ENCODE measurements at places on chromosomes 11 and 22.
A peak's percentile ranks its signal among the peaks of the same experiment; 100 is the strongest.

DNA sequence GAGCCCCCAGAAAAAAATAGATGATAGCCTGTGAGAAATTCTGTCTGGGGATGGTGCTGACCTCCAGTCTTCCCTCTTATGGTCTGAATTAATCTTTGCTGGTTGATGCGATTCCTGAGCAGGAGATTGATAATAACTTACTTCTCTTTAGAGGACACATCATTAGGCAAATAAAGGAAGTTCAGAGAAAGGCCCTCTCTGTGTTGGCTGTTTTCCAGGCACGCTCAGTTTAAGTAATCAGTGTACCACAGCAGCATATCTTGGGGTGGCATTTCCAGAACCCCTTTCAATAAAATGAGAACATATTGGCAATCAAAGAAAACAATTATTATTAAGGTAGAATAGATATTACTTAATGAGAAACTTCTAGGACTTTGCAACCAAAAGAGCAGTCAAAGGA, 1129.3 kb upstream of the RAG2 start:
- DNase-seq: no peak

GRCh38 chr22:19530751-19531150, 6.5 kb upstream of the CLDN5 start:
- DNase-seq: no peak

- DNase-seq: no peak
These were observed 275.7 kb downstream of the ST3GAL4 start for GRCh38 chr11:126630893-126631798.

DNA sequence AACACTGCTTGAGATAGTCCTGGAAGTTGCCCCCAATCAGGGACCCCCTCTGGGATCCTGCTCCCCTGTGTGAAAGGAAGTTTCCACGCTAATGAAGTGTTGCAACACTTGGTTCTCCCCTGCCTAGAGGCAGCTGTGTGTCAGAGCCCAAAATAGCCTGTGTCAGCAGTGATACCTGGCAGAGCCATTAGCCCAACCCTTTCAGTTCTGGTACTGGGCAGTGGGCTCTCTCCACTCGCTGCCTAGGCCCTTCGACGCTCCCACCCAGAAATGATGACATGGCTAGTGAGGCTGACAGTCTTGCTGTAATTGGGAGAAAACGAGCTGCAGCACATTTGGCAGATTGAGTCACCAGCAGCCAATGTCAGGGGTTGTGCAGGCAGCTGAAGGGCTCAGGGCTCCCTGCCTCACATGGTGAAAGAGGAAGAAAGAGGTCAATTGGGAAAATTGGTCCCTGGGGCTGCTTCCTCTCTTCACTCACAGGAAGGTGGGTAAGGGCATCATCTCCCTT, 1.4 kb upstream of the NXF1 start:
- DNase-seq: no peak

DNA sequence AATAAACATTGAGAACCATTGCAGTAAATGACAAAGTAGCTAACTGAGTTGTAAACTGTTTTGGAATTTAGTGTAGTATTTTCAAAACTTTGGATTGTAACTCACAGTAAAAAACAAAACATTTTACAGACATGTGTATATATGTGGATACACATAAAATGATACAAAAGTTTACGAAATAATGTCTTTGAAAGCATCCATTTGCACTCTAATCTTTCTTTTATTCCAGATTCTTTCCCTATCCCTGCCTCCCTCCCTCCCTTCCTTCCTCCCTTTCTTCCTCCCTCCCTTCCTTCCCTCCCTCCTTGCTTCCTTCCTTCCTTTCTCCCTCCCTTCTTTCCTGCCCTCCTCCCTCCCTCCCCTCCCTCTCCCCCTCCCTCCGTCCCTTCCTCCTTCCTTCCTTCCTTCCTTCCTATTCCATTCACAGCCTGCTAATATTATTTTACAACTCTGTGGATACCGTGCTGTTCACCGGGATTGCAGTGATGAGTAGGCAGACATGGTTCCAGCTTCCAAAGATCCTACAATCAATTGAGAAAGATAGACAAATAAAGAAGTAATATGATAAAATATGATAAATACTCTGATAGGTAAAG, 3.5 kb downstream of the RRM1 start:
- no peak for DNase-seq

- DNase-seq: no peak
These were observed 3.7 kb upstream of the PGGHG start for GRCh38 chr11:285021-285893.

- no peak for DNase-seq
These were observed 4.3 kb downstream of the MED15 start for GRCh38 chr22:20511578-20512229.

DNA sequence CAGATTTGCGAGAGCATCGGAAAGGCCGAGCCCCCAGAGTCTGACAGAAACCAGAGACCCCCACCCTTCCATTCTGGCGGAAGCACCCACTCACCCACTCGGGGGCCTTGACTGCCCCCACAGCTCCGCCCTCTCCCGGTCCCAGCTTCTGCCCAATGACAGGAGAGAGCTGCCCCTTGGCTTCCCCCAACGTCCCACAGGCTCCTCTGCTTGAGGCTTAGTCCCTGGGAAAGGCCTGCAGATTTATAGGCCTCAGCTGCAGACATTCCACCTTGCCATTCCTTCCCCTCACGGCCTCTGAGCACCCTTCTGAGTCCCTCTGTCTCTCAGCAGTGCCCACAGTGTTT, 125.0 kb upstream of the NCAM1 start:
- DNase-seq: no peak

DNA sequence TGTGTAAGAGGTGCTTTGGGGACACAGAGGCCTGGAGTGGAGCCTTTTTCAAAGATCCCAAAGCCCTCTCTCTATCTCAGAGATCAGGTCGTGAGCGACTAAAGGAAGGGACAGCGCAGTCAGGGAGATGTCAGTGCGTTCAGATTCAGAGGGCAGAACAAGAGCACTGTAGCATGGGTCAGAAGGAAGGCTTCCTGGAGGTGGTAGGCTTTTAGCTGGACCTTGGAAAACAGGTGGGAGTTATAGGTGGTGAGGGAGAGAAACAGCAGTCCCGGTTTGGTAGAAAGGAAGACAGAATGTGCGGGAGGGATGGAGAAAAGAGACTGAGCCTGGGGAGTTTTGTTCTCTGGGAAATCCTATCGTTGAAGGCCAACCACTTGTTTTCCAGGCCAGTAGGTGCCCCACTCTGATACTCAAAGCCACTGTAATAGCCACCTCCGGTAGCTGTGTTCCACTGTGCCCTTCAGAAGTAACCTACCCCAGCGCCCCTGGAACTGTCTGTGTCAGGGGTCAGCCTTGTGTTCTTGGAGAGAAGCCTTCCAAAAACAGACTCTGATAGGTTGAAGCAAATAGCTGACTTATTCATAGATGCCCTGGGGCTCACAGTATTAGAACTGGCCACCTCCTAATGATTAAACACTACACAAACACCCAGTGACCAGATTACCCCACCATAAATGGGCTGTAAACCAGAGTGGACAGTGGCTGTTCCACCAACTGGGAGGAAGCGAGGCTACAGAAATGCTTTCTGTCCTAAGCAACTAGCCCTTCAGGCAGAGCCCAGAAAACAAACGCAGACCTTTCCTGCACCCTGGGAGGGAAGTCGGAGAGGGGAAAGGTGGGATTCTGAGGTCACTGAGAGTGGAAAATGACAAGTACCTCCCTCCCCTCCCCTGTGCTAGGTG, 157.7 kb downstream of the DBX1 start:
- DNase-seq: no peak

GRCh38 chr11:62324731-62325556, 12.3 kb upstream of the ASRGL1 start:
- peak; percentile 84 for DNase-seq

DNA sequence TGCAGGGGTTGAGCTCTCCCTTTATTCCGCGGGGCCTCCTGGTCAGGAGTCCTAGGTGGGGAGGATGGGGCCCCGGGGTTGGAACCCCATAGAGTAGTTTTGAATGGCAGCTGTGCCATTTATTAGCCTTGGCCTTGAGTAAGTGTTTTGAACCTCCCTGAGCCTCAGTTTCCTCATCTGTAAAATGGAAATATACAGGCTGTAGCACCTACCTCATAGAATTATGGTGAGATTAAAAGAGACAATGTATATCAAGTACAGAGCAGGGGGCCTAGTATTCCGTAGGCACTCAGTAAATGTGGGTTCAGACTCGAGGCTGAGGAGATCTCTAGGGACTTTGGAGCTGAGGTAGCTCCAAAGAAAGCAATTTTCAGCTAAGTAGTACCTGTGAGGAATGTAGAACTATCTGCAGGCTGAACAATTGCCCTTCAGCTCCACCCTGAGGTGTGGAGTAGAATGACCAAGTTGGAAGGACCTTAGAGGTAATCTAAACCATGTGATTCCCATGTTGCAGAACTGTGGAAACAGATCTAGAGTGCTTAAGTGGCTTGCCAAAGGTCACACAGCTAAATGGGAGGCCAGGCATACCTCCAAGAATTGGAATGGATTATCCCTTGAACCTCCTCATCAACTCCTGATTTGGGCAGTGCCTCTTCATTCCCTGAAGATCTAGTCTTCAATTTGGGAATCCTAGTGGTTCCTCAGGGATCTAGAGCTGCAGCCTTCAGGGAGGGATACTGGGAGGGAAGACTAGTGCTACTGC, 682 bp downstream of the PGAP2 start:
- DNase-seq: no peak

DNA sequence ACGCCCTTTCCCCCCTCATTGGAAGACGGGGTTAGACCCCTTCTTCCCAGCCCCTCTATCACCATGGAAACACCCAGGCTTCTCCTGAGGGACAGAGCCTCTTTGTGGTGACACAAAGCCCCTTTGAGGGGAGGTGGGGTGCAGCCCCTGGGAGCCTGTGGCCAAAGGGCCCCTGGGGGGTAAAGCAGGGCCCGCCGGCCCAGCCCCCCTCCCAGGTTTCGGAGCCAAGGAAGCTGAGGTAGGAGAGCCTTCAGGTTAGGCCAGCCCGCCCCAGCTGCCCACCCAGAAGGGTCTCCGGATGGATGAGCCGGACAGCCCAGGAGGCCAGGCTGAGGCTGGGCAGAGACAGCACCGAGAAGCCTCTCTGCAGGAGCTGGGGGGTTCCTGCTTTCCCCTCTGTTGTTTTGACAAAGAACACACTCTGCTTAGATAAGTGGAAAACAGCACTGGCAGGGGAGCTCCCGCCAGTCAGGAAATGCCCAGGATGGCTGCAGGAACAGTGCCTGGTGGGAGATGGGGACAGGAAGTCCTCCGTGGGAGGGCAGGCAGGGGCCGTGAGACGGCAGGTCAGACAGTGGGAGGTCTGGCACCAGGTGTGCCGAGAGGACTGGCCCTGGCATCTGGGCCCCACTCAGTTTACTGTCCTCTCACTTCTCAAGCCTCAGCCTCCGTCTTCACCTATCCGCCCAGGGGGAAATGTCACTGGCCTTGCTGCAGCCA, 18.2 kb downstream of the ARVCF start:
- no peak for DNase-seq

- no peak for DNase-seq
These were observed 57.4 kb upstream of the ARHGAP42 start for GRCh38 chr11:100629671-100630070.

DNA sequence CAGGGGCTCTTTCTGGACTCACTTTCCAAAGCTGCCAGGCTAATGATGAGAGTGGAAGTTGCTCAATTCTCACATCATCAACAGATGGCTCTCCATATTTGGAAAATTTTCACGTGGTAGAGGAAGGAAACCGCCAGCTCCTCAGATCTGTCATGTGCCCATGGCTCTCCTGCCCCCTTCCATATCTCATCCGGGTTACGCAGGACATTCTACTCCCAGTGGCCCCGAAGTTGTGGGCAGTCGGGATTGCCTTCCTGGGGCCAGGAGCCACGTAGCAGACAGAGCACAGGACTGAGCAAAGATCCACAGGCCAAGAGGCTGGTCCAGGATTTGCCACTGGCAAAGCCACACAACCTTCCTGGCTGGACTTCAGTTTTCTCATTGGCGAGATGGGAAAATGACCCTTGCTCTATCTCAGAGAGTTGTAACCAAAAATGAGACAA, 38.8 kb downstream of the RPUSD4 start:
- no peak for DNase-seq

DNA sequence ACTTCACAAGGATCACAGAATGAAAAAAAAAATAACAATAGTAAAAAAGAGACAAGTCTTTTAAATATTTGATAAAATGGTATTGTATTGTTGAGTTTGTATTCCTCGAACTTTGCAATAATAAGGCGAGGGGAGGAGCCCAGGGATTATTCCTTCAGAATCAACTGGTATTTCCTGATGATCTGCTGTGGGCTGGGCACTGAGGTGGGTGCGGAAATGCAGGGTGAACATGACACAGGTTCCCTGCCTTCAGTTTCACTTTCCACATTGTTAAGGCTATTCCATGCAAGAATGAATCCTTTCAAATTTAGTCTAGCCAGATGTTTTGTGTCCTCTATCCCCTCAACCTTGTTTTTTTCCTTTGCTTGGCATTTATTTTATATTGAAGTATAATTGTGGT, 2.1 kb upstream of the EIF3M start:
- DNase-seq: no peak

DNA sequence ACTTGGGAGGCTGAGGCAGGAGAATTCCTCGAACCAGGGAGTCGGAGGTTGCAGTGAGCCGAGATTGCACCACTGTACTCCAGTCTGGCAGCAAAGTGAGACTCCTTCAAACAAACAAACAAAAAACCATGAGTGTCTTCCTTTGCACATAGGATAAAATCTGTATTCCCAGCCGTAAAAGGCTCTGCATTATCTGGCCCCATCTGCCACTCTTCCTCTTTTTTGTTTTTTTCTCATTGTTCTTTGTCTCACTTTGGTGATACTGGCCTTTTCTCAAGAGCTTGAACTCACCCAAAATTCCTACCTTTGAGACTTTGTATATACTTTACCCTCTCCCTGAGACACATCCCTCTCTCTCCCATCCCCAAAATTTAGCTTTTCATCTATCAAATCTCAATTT, 17.6 kb downstream of the FDX1 start:
- DNase-seq: no peak

- peak; percentile 56 for DNase-seq
These were observed 99.5 kb upstream of the API5 start for GRCh38 chr11:43212279-43212678.

DNA sequence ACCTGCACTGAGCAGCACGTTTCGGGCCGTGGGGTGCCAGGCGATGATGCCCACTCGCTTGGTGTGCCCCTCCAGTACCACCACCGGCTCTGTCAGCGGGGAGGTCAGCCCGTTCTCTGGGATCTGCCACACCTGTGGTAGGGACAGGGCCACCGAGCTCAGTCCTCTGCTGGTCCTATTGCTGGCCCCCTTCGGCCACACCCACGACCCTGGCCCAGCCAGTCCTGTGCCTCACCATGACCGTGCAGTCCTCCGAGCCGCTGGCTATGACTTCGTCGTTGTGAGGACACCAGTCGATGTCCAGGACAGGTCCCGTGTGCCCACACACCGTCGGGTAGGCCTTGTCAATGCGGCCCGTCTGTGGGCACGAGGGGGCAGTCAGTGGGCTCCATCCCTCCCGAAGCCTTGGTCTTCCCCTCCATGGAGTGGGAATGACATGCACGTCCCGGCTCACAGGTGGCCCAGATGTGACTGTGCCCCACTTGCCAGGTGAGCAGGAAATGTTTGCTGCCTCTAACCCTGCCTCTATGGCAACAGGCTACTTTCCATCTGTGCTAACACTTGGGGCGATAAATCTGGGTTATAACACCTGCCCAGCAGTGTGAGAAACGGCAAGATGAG, 1.4 kb downstream of the CORO1B start:
- DNase-seq: no peak

GRCh38 chr11:36308577-36308976, 12.5 kb downstream of the PRR5L start:
- DNase-seq: no peak
